ENCODE measurements at places on chromosomes 16 and 17.

DNA sequence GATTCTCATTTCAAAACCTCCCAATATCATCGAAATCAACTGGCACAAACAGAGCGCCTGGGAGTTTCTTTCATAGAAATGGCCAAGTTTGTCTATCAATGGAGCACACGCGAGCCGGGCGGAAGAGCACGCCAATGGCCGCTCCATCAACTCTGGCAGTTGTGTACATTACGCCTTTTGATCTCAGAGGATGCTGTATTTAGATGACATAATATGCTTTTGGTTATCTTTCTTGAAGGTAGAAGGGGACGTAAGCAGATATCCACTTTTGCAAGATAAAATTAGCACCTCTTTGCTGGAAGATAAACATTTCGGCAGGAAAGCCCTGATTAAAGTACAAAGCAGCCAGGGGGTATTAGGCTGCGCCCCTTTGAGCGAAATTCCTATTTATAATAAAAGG is 287.4 kb downstream of the IRF8 start:
- no peak for DNase-seq

DNA sequence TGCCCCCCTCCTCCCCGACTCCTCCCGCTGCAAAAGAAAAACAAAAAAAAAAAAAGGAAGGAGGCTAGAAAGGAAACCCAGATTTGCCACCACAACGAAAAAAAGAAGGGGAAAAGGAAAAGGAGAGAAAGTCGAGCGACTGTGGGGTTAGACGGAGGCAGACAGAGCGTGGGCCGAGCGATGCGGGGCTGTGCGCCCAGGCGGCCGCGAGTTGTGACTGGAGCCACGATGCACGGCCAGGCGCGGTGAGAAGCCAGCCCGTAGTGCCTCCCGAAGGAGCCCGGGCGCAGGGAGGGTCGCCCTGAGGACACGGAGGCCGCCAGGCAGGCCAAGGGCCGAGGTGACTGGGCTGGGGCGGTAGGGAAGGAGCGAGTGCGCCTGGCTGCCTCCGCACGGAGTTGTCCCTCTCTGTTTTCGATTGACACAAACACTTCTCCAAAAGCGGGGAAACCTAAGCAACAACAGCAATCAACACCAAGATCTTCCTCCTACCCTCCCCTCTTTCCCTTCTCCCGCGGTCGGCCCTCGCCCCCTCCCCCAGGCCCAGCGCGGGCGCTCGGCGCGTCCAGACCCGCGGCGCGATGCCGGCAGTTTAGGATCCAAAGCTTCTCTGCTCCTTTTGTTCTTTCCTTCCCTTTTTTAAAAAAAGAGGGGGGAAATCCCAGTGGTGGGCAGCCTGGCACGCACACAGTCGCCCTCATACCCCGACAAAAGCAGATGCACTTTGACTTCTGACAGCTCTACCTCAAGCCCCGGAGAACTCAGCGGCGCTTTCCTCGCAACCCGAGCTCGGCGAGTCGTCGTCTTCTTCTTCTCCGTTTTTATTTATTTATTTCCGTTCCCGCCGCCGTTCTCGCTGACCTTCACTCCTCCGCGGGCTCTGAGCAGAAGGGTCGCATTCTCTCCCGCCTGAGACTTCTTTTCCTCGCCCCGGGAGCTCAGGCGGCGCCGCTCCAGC is at the start of gene LHX1:
Gene LHX1 (plus strand): TSS at position 475 of the 958 bp plus-strand sequence. CDS start 723 bp downstream, outside the sequence.
- DNase-seq = no peak

DNA sequence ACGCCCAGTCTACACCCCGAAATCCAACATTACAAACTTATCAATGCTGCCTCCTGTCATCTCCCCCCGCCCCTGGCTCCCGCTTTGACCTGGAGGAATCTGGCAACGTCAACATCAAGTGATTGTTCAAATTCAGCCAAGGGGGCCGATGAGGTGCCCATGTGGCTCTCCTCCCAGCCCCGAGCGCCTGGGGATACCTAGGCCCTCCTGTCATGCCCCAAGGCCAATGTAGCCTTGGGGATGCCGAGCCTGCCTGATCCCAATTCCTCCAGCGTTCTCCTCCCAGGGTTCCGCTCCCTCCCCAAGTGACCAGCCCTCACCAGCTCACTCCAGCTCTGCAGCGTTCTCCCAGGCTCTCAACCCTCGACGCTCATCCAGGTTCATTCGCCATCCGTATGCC is 59.4 kb downstream of the NXN start:
- DNase-seq = no peak

DNA sequence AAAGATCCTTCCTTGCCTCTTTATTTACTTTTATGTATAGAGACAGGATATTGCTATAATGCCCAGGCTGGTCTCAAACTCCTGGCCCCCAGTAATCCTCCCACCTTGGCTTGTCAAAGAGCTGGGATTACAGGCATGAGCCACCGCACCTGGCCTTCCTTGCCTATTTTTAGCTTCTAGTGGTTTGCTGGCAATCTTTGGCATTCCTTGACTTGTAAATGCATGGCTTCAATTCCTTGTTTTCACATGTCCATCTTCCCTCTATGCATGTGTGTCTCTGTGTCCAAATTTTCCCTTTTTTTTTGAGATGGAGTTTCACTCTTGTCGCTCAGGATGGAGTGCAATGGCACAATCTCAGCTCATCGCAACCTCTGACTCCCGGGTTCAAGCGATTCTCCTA is 22.5 kb downstream of the HEXIM2 start:
- no peak for DNase-seq

GRCh38 chr17:4908711-4909496 is 6.0 kb upstream of the CHRNE start:
- peak; percentile 61 for DNase-seq

DNA sequence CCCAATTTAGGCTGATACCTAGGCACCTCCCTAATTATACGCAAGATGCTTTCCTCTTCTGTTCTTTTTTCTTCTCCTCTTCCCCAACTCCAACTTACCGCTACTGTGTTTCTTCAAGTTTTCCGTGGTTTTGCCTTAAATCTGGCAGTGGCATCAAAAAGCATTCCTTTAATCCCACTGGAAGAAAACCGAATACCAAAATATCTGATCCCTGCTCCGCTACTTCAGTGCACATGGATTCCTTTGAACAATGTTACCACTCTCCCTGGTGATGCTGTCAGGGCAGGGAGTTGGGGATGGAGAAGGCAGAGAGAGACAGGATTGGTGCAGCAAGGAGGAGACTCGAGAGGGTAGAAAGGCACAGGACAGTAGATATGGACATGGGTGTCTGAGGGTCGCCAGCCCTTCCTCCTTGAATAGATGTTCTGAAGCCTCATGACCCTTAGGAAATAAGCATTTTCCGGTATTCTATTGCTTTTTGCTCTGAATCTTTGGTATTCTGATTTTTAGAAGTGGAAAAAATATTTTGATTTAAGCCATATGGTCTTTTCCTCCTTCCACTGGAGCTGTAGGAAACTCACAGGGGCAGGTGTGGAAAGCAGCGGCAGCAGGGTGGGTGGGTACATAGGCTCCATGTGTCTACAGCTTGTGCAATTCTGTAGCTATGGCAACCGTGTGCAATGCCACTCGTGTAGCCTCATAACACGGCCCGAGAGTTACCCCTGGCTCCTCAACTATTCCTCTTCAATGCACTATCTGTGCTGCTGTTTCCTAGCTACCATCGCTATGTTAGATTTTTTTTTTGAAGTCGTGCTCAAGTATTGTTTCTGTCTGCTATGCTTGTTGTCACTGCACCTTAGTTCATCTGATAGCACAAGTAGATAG is 32.3 kb upstream of the TANC2 start:
- DNase-seq = no peak

DNA sequence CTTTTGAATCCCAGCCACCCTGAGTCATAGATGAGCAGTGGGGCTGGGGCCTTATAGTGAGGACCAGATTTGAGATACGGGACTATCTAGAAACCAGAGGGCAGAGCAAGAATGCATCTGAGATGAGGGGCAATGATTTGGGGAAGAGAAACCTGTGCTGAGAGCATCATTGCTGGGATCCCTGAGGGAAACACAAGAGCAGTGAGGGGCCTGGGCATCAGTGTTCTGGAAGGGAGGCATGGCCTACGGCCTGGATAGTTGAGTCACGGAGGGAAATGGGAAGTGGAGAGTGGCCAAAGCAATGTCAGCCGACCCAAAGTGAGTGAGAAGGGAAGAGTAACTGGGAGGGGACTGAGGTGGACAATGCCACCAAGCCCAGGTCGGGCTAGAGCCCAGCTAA is 5.2 kb downstream of the CAMTA2 start:
- DNase-seq = no peak

GRCh38 chr17:46046957-46047356 is 47.9 kb downstream of the STH start:
- DNase-seq = no peak

DNA sequence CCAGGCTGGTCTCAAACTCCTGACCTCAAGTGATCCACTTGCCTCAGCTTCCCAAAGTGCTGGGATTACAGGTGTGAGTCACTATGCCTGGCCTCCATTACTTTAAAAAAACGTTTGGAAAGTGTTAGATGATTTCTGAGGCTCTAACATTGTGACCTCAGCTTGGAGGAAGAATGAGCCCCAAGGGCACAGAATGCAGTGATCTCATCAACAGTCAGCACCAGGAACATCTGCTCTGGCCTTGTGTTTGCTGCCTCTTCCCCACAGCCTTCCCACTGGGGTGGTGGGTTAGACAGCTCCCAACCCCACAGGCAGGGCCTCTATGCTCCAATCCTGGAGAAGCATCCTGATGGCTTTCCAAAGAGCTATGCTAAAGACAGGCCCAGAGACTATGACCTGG is 37.7 kb upstream of the SREBF1 start:
- no peak for DNase-seq

DNA sequence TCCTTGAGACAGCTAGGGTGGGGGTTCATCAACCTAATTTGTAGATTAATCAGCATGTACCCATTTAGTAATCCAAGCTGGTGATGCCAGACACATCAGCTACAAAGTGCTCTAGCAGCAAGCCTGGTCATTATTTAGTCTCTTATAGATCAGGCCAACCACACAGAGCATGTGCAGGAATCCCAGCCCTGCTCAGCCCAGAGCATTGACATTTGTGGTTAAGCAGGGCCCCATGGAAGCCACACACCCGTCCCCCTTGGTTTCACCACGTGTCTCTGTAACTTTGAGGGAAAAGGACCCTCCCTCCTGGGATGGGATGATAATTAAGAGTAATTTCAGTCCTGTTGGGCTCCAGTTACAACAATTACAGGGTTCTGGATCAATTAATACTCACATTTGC is 268.8 kb upstream of the RPL38 start:
- DNase-seq = no peak

GRCh38 chr16:78024159-78024558 is 1.8 kb downstream of the CLEC3A start:
- no peak for DNase-seq

GRCh38 chr17:38872671-38873385 is 3.0 kb downstream of the LASP1 start:
- no peak for DNase-seq

DNA sequence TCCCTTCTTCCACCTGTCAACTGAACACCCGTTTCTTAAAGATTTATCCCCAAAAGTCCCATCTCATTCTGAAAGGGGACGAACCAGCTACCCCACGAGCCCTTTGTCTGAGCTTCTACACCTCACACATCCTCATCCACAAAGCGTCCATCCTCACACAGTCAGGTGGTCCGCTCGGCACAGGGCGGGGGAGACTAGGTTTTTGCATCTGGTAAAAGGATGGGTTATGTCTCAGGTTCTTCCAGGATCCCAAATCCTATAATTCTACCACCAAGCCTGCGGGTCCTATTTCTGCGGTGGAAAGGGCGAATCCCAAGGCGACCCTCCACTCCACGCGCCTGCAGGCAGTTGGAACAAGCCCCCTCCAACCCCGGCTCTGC is 458 bp downstream of the GFOD2 start:
- DNase-seq = no peak

GRCh38 chr17:30552994-30553566 is 75.9 kb downstream of the GOSR1 start:
- DNase-seq = peak; percentile 7

GRCh38 chr16:60241671-60242070 is 1507.6 kb upstream of the GOT2 start:
- DNase-seq = no peak

DNA sequence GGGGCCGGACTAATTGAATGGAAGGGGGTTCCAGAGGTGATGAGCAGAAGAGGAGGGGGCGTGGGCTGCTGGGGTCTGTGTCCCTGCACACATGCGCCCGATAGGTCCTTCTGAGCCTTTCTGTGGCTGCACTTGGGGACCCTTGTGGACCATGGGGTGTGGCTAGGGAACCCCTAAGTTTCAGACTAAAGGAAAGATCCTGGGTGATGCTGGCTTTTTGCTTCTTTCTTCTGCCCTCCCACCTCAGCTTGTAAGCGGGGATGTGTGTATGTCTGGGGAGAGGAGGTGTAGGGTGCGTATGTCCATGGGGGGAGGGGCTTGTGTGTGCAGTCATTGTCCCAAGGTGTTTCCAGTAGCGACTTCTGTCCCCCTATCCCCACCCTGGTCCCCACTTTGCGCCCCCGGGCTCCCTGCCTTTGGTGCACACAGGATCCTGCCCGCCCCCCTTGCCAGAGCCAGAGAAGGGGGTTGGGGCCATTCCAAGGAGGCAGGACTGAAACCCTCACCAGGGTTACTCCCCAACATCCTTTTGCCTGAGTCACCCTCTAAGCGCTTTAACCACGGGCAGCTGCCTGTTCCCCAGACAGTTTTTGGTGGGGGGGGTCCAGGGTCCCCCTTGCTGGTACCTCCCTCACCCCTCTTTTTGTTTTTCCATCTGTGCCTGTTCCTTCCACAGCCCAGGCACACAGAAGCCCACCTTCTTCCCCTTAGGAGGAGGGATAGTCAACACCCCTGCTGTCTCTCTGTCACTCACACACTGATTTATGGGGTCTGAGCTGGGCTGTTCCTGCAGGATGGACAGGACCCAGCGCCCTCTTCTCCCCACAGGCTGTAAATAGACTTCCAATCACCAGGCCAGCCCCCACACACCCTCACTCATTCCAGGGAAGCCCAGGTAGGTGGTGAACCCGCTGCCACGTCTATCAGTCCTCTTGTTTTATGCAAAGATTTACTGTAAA is 83.2 kb downstream of the ARHGAP23 start:
- no peak for DNase-seq

GRCh38 chr17:11601661-11602060 is 3.4 kb downstream of the DNAH9 start:
- no peak for DNase-seq
